ENCODE measurements at places on chromosomes 2 and 18. TPM values are rescaled to one million over a fixed set of nuclear protein-coding genes. Genes with fewer than 3 reads are reported as not detected.
A peak's percentile ranks its signal among the peaks of the same experiment; 100 is the strongest.

The GYPC gene
- polyA plus RNA-seq = 145 TPM

DNA sequence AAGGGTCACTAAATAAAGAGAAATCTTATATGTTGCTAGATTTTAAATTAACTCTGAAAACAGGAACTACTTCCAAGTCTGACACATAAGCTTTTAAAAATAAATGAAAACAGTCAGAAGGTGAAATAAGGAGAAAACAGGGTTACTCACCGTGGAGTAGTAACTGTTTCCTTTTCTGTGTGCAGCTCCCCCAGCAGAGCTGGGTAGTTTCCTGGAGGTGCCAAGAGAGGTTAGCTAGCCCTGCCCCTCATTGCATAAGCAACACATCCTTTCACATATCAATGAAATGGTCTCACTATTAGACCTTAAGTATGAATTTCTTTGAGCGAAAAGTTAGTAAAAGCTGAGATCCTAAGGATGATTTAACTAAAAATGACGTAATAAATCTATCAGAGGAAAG, 54.0 kb upstream of the GPR75 start:
- peaks cover 16% of the 10 kb centered on the region for H3K36me3 ChIP-seq
- H3K27me3 ChIP-seq = no peaks in the 10 kb centered on the region
- peak; percentile 8 for DNase-seq
- peaks cover 6% of the 10 kb centered on the region for H3K4me1 ChIP-seq

GRCh38 chr18:51390702-51391101, 193.2 kb upstream of the MEX3C start:
- H3K27me3 ChIP-seq = no peaks in the 10 kb centered on the region
- H3K4me3 ChIP-seq = no peak overlapping the region
- no peaks in the 10 kb centered on the region for H3K36me3 ChIP-seq
- no peak overlapping the region for H3K27ac ChIP-seq
- DNase-seq = no peak

- no peak for DNase-seq
- no peaks in the 10 kb centered on the region for H3K27me3 ChIP-seq
- H3K27ac ChIP-seq = no peak overlapping the region
These were observed 50.5 kb downstream of the CXCR4 start for GRCh38 chr2:136067459-136067858.

DNA sequence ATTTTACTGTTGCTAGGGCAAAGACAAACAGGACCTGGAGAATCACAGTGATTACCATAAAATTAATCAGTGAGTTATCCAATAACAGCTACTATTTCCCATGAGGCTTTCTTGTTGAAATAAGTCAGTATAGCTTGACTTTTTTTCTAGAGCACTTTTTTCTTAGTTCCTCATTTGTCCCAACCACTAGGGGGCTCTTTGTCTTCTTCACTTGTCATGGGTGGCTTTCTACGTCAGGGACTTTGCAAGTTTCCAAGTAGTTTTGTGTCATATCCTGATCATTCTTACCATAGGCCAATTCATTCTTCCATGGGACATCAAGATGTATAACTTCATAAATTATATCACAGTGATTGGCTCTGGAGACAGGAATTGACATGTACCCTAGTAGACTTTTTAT, 1019.6 kb upstream of the PIK3C3 start:
- H3K36me3 ChIP-seq = no peaks in the 10 kb centered on the region
- H3K27ac ChIP-seq = no peak overlapping the region
- no peak for DNase-seq
- no peaks in the 10 kb centered on the region for H3K4me1 ChIP-seq
